NAMALWA (cell line): ENCODE measurements at places on chromosomes 11 and 22.
A peak's percentile ranks its signal among the peaks of the same experiment; 100 is the strongest.

DNA sequence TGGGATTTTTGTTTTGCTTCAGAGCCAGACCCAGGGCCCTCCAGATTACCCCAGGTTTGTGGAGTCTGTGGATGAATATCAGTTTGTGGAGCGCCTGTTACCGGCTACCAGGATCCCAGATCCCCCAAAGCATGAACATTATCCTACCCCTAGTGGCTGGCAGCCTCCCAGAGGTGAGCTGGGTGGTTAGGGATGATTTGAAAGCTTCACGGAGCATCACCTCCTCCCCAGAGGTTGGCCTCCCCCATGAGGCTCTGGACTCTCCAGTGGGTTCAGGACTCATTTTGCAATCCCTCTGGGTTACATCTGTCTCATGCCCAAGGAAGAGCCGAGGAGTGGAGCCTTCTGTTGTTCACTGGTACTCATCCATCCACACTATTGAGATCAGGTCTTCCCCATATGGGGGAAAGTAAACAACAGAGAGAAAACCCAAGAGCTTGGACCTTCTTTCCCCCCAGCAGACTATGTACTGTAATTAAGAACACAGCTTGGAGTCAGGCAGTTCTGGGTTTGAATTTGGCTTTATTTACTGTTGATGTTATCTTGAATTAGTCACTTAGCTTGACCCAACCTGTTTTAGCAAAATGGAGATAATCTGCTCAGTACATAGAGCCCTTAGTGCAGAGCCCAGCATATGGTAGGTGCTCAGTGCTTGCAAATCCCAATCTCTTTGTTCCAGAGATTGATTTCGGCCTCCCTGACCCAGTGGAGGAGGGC lies 2.5 kb downstream of the MRPL49 start:
- no peak for DNase-seq

DNA sequence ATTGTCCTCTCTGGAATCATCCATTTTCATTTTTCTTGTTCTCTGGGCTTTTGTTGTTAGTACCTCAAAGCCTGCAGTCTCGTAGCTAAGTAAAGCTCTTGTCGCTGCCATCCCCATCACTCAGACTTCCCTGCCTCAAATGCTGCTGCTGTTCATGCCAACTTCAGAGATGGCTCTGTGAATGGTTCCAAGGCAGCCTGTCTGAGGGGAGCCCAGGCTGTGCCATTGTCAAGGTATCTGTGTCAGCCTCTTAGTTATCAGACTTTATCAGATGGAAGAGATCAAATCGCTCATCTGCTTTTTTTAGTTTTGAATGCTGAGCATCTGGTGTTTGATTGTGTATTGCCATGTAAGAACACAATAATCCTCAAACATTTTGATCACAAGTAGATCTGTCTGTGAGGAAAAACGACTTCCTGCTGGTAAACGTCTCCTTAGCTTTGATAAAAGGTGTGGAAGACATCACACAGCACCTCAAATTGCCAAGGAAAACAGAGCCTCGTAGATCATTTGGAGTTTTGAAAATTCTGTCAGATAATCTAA lies 304.2 kb upstream of the ZC3H12C start:
- no peak for DNase-seq

DNA sequence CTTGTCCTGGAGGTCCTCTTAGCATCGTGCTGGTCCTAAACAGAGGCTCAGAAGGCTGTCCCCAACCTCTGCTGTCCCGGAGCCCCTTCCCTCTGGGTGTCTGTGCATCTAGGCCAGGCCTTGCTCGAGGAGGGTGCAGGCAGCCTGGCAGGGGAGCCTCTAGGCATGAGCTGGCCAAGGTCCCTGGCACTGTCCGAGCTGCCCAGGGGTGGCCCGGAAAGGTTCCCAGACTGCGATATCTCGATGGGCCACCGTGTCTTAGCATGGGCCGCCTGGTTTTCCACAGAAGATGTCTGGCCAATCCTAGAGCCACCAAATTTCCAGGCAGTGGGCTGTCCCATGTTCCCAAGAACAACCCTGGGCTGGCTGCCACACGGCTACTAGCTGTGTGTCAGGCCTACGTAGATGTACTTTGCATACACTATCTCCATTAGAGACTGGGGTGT lies 24.6 kb upstream of the SMIM38 start:
- DNase-seq, result no peak

DNA sequence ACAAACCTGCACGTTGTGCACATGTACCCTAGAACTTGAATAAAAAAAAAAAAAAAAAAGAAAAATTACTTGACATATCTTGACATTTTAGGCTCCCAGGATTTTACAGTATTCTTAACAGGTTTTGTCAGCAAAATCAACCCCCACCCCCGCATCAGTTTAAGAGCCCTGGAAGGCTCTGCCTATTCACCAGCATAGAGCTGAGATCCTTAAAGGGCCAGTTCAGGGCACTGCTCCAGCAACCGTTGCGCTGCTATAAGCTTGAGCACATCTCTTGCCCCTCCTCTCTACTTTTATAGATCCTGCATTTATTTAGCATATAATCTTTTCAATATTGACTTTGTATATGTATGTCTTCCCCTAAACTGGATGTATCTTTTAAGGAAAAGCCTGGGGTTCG lies 697 bp upstream of the PAFAH1B2 start:
- DNase-seq, result peak; percentile 61

DNA sequence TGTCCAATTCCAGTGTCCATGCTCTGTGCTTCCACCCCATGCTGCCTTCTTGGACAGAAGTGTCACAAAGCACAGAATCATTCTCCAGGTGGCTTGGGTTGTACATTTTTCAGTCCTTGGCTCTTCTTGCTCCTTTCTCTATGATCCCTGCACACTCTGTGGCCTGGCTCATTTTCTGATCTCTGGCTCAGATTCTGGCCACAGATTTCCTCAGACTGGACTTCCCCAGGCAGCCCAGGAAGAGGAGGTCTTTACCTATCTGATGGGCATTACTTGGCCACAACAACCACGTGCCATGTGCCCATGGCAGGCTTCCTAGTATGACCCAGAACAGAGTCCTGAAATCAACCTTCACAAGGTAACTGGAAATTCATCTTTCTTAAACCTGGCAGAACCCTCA lies 27.2 kb downstream of the SYTL2 start:
- no peak for DNase-seq

DNA sequence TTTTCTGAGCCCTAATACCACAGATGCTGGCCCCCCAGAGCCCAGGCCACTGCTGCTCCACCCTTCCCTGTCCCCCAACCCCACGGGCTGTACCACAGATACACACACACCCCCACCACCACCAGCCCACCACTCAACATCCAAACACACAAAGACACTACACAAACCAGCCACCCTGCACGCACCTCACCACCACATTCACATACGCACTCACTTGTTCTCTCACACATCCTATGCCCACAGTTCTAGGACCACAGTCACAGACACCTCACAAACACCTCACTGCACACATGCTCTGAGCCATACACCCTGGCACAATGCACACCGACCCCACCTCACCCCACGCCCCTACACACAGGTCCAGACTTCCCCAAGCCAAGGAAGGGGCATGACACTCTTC lies 22.5 kb upstream of the OAF start:
- no peak for DNase-seq

DNA sequence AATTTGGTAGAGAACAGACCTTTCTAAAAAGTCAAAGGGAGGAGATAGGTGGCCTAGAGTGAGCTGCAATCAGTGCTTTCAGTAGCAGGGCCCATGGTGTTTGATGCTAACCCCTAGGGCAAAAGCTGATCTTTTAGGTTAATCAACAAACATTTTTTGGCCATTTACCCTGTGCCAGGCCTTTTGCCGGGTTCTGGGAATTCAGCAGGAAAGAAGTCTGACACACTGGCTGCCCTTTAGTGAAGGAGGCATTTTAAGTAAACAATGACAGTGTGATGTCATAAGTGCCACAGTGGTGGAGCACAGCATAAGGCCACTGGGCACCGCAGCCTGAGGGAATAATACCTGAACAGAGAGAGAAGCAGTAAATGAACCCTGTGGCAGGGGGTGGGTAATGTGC lies 29.0 kb downstream of the C22orf31 start:
- DNase-seq, result no peak

DNA sequence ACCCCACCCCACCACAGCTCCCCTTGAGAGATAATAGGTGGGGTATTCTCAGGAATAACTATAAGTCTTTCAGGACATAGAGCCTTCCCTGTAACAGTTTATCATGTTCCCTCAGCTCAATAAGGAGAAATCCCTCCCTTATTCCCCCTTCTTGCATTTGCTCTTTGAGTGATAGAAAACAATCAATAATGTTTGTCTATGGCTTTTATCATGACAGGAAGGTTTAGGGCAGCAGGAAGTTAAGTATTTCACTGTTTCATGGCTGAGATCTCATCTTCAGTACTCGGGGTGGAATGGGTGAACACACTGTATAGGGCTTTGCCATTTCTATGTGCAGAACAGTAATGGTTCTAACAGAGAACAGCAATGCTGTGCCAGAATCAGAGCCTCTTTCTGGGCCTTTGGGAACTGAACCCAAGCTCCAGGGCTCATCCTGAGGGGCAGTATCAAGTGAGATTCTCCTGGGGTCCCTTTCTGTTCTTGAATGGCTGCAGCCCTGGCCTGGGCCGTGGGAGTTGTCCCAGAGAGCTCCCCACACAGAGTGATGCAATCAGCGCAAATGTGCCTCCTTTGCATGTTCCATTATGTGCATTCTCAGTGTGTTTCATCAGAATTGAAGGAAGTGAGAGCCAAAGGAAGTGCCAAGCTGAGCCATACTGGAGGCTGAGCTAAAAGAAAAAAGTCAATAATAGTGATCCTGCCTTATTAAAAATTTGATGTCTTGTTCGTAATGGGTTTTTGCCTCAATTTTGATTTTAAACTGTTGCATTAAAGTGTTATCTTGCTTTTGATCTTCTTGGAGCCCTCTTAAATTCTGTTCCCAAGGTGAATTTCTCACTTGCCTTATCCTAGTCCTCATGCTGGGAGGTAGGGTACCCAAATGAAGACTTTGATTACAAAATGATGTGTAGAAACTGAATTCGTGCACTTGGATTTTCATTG lies 2.9 kb upstream of the CYP2R1 start:
- DNase-seq, result peak; percentile 53

GRCh38 chr11:125211191-125211947 lies 46.8 kb downstream of the PKNOX2 start:
- DNase-seq, result no peak

DNA sequence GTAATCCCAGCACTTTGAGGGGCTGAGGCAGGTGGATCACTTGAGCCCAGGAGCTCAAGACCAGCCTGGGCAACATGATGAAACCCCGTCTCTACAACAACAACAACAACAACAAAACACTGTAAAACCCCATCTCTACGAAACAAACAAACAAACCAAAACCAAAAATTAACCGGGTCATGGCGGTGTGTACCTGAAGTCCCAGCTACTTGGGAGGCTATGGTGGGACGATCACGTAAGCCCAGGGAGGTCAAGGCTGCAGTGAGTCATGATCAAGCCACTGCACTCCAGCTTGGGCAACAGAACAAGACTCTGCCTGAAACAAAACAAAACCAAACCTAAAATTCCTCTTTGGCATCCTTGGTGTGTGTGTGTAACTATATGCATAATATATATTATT lies 7.0 kb upstream of the POLA2 start:
- DNase-seq, result no peak

DNA sequence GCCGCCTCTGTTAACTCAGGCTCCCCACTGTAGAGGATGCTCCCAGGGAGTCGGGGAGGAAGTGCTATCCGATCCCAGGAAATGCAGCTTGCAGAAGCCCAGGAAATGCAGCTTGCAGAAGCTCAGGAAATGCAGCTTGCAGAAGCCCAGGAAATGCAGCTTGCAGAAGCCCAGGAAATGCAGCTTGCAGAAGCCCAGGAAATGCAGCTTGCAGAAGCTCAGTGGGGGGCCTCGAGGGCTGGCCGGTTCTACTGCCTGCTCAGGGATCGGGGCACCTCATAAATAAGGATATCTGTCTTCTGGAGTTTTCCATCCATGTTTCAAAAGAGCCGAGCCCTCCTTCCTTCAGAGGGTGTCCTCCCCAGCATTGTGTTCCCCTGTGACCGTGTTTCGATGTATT lies 25.1 kb upstream of the SMIM38 start:
- DNase-seq, result no peak

- DNase-seq, result no peak
These were observed 5.3 kb downstream of the SC5D start for GRCh38 chr11:121297872-121298271.

DNA sequence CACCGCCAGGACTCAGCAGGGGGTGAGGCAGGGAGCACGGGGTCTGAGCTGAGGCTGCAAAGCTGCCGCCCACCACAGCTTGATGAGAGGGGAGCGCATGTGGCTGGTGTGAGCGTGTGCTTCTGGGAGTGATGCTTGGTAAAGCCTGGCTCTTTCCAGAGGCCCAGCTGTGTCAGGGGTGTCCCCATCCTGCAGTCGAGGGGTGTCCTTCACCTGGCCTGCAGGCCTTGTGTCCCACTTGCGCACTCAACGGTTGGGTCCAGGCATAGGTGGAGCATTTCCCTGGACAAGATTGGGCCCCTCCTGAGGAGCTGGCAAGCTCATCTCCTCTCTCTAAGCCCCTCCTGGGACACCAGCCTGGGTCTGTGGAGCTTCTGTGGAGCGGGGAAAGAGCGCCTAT lies 273.9 kb downstream of the TBC1D22A start:
- no peak for DNase-seq

DNA sequence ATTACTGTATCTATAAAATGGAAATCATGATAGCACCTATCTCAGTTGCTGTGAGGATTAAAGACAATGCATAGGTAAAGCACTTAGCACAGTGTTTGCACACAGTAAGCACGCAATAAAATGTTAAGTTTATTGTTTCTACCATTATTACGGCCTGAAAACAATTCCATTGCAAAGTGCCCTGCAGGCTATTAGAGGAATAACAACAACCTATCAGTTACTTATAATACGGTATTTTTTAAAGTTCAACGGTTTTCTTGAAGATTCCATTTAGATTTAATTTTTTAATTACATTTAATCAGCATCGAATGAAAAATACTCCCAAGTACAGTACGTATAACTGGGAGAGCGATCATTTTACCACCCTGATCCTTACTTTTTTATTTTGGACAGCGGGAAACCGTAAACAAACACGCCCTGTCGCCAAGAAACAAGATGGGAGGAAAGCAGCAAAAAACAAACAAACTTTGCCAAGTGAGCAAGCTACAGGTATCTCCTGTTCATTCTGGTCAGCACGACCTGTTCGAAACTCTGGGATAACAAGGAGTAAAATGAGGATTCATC lies 893 bp downstream of the SLC36A4 start:
- DNase-seq, result no peak

DNA sequence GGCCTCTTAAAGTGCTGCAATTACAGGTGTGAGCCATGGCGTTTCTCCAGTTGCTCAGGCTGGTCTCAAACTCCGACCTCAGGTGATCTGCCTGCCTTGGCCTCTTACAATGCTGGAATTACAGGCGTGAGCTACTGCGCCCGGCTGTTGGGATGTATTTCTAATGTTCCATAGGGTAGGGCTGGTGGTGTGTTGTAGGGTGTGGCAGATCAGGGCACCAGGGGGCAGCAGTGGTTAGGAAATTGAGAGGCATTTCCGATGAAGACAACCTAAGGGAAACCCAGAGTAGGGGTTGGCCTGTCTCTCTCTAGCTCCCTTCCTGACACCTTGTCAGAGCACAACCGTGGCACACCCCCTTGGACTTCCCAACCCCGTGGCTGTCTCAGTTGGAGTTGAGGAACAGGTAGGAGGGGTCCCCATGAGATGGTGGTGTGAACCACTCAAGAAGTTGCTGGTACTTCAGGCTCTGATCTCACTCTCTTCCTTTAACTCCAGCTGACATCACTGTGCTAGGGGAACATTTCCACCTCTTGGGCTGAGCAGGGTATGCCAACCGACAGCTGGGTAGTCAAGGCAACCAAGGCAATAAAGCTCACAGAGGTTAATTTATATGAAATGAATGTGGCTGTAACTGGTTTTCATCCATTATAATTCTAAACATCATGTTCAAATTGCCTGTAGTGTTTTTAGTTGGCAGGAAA lies 33.0 kb downstream of the YWHAH start:
- peak; percentile 81 for DNase-seq
